Stimulated activated CD4-positive, alpha-beta T cell treated with anti-CD3 and anti-CD28 coated beads, Interleukin-15, amount 100 ng/mL, for 24 hours (primary cell): ENCODE measurements at places on chromosomes 2 and 18.

GRCh38 chr18:78782951-78783563, 196.6 kb upstream of the SALL3 start:
- DNase-seq, result no peak

DNA sequence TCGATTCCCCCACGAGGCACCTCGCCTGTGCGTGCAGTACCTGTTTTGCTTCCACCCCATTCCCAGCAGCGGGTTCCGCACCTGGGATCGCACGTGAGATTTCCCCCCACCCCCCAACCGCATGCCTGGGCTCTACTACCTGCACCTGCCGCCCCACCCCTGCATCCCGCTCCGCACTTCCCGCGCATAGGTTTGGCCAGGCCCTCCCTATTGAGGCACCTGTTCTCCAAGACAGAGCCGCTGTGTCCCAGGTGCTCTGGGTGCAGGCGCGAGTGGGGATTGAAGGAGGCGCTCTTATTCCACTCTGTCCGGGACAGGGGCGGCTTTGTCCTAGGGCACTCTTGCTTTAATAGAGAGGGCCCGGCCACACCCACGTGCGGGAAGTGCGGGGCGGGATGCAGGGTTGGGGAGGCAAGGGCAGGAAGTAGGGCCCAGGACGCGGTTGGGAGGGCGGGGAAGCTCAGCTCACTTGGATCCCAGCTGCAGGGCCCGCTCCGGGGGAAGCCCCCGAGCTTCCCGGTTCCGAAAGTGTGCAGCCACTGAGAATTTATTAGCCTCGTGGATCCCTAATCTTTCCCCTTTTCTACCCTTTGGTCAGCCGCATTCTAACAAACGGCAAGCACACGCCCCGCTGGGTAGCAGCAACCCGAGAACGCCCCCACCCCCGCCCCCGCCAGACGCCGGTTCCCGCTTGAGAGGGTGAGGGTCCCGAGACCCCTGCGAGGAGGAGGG, 670 bp upstream of the MOCOS start:
- DNase-seq, result peak; percentile 52

GRCh38 chr2:54559593-54560145, 103.5 kb downstream of the SPTBN1 start:
- no peak for DNase-seq

- DNase-seq, result no peak
These were observed 55.6 kb downstream of the MTX2 start for GRCh38 chr2:176324862-176325261.

DNA sequence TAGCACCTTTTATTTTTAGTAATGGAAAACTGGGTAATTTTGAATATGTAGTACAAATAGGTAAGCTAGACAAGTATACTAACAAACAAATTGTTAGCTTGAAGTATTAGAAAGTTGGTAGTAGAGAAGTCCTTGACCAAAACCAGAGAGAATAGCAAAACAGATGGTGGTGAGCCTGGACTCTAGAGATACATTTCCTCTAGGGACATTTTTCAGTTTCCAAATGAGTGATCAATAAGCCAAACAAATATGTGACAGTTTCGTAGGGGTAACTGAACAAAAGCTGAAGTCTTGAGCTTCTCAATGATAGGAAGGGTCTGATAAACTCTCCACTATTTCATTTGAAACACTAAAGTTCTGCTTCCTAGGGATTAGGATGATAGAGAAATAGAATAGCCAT, 692.0 kb upstream of the FAM98A start:
- no peak for DNase-seq
